ENCODE measurements at places on chromosomes 4 and X.

DNA sequence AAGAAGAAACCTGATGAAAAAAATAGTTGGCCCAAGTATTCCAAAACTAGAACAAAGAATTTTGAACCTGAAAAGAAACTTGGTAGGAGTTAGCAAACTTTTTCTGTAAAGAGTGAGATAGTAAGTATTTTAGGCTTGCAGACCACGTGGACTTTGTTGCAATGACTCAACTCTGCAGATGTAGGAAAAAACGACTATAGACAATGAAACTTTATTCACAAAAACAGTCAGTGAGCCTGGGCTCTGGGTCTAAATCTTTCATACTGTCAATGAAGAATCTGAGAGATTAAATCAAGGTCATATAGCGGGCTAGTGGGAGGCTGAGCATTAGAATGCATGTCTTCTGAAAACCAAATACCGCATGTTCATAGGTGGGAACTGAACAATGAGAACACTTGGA, 23.0 kb downstream of the SH3D19 start:
- no peak for DNase-seq

GRCh38 chr4:7867191-7867590, 72.5 kb downstream of the AFAP1 start:
- no peak for DNase-seq

- no peak for DNase-seq
Observed at GRCh38 chrX:41303013-41303412, 30.9 kb upstream of the DDX3X start.

DNA sequence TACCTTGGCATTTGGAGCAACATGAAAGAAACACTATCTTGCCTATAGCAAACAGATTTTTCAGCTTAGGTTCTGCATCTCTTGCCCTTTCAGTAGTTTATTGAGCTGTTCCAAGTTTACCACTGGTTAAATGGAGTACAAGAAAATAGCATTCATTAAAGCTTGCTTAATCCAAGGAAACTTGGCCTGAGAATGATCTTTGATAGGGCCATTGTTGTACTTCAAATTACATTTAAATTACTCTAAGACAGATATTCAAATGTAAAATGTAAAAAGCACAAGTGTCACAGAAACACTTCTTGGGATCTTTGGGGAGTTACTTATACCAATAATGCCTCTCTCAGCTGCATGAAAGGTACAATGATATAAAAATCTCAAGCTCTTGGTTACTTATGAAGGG, 609.0 kb upstream of the HTR2C start:
- DNase-seq: no peak

DNA sequence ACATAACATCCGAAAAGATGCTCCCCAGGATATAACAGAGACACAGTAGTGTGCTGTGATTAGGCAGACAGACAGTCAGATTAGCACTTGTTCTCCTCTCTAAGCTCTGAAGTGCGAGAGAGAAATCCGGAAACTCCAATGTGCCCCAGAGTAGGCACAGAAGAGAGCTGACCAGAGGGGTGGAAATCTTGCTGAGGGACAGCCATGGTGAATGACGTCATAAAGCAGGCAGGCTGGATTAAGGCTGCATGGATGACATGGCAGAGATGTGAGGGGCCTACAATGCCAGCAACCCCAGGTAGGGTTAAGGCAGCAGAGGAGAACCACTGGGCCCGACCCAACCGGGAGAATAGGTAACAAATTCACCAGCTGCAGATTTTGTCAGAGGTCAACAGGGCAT, 53.3 kb downstream of the MEPE start:
- DNase-seq: no peak

DNA sequence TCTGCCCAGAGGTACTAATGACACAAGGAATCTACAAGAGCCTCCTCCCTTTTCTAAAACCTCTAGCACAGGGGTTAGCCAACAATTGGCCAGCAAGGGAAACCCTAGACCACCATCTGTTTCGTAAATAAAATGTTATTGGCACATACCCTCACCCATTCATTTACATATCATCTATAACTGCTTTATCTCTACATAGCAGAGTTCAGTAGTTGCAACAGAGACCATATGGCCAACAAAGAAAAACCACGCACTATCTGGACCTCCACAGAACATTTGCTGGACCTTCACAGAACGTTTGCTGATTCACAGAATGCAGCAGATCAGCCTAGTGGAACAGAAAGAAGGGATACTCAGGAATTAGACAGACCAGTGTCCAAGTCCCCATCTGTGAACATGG, 9.4 kb downstream of the SLC2A9 start:
- no peak for DNase-seq

DNA sequence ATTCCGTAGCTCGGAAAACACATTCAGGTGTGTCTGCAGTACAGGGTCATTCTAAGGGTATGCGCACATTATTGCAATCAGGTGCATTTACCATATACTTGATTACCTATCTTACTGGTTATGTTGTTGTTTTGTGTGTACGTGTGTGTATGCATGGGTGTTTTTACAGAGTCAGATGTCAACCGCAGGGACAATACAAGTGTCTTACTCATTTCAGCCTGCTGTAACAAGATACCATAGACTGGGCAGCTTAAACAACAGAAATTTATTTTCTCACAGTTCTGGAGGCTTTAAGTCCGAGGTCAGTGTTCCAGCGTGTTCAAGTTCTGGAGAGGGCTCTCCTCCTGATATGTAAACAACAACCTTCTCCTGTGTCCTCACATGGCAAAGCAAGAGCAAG, 316.7 kb downstream of the DMD start:
- no peak for DNase-seq

GRCh38 chrX:10176121-10177003, 19.6 kb downstream of the CLCN4 start:
- no peak for DNase-seq

DNA sequence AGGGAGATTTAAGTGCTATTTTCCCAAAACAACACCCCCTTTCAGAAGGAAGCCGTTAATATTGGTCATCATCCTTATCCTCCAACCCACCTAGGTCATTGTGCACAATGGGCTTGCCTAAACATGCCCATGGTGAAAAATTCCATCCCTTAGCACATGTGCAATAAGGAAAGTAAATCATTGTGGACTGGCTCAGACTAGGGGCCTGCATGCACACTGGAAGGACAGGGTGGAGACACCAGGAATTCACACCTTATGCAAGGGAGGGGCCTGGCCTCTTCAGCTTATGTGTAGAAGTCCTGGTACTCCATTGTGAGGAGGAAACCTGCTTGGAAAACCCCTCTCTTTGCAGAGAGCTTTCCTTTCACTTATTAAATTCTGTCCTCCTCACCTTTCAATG, 311.4 kb upstream of the NDST4 start:
- DNase-seq: no peak

DNA sequence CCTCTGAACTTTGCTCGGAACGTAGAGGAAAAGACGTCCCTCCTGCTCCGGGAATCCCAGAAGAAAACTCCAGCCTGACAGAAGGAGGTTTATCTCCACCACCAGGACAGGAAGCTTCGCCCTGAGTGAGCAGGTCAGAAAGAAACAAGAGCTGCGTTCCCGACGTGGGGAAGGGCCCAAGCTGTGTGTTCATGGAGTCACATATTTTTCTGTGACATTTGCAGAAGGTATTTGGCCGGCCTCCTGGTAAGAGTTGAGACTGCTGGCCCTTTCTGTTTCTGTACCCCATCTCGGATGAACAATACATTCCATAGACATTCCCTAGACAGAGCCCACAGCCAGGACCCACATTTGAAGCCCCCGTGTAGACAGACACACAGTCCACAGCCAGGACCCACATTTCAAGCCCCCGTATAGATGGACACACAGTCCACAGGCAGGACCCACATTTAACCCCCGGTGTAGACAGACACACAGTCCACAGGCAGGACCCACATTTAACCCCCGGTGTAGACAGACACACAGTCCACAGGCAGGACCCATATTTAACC, 230.8 kb downstream of the SHOX start:
- DNase-seq: no peak

DNA sequence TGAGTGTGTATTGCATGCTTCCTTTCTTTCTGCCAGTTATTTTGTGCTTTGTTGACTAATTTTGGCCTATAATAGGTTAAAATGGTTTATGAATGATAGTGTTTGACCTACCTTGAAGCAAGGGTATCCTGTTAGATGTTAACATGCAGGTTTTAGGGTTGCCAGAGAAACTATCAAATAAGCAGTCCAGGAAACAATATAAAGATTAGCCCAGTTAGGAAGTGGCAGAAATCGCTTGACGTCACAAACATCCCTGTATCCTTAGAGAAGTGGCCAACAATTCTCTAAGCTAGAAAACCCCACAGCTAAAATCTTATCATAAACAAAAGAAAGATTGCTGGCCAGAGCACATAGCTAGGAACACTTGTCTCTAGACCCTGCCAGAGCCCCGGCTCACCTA, 3.8 kb downstream of the NAP1L5 start:
- DNase-seq: no peak

- no peak for DNase-seq
Observed at GRCh38 chrX:96372313-96373046, 312.2 kb upstream of the DIAPH2 start.

DNA sequence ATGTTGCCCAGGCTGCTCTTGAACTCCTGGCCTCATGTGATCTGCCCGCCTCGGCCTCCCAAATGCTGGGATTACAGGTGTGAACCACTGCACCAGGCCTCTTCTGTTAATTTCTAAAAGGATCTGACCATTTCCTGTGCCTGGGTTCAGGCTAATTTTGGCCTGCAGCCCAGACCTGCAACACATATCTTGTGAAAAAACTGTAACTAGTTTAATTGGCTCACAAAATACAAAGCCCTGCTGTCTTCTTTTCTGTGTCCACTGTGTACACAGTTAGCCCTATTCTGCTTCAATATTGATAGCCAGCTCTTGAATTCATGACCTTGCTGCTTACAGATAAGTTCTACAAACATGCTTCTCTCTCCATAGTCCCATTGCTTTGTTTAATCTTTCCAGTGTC, 753.5 kb downstream of the PDHA2 start:
- no peak for DNase-seq

GRCh38 chr4:111639120-111639690, 506.0 kb upstream of the FAM241A start:
- no peak for DNase-seq

GRCh38 chr4:54315561-54316538, 86.8 kb downstream of the PDGFRA start:
- DNase-seq: no peak

- DNase-seq: no peak
Observed at GRCh38 chr4:73770917-73771316, 30.5 kb downstream of the CXCL8 start.

GRCh38 chr4:32219306-32220075, 1499.3 kb downstream of the PCDH7 start:
- no peak for DNase-seq

Data from stimulated activated CD8-positive, alpha-beta memory T cell treated with anti-CD3 and anti-CD28 coated beads, Interleukin-15, amount 100 ng/mL, for 24 hours (primary cell).